ENCODE measurements at places on chromosomes 5 and 9.

DNA sequence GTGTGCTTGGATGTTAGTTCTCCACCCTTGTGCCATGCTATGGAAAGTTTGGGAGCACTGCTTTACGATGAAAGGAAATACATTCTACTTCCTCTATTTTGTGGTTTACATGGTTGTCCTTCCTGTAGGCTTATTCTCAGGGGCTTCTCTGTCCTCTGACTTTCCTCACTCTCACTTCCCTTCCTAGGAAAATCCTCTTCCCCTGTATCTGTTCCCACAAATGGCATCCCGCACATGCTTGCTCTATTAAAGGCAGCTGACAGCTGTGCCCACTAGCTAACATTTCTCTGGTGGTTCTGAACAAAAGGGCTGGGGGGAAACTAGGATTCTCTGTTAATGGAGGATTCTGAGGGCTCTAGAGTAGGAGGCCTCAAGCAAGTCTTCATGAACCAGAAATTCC lies 52.4 kb downstream of the FAM170A start:
- DNase-seq: no peak

GRCh38 chr9:127451858-127452656 lies 747 bp downstream of the LRSAM1 start:
- no peak for DNase-seq

GRCh38 chr9:76878933-76879332 lies 27.0 kb downstream of the PRUNE2 start:
- DNase-seq: no peak

- no peak for DNase-seq
These were observed 348.7 kb downstream of the MAN2A1 start for GRCh38 chr5:110038297-110038997.

DNA sequence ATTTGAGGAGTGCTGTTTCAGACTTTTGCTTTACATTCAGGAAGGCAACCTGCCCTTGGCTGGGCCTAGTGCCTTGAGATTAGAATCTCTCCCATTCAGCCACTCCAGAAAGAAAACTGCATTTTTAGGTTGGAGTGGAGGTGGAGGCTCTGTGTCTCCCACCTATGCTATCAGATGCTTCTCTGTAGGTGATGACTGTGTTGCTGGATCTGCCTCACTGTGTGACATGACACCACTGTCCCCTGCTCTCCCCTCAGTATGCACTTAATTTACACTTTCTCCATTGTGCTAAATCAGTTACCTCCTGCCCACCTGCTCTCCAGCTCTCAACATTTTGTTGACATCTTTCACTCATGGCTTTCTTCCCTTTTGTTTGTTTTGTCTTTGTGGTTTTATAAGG lies 265.8 kb downstream of the TENT4A start:
- DNase-seq: no peak

GRCh38 chr9:19656704-19657103 lies 132.1 kb downstream of the SLC24A2 start:
- DNase-seq: no peak

DNA sequence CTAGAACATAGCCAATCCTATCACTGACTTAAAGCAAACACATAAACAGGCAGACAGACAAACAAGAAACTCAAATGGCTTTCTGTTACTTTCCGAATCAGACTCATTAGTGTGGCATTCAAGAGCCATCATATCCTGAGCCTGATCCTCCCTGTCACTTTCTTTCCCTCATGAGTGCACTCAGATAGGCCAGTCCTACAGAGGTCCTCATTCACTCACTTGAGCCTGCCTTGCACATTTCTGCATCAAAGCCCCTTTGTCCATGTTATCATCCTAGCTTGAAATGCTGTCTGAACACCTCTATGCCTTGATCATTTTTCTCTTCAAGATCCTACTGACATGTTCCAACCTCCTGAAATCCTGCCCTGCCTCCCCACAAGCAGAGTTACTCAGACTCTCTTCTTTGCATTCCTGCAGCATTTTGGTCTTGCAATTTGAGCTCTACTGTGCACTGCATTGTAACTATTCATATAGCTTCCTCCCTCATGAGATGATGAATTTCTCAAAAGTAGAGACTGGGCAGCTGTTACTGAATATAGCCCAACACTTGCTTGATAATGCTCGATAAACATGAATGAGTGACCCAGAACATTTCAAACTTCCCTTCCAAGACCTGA lies 126.9 kb downstream of the PALM2AKAP2 start:
- DNase-seq: no peak

GRCh38 chr5:59416026-59416425 lies 477.5 kb downstream of the PDE4D start:
- no peak for DNase-seq

GRCh38 chr9:114385397-114386181 lies 2.2 kb downstream of the AKNA start:
- no peak for DNase-seq

DNA sequence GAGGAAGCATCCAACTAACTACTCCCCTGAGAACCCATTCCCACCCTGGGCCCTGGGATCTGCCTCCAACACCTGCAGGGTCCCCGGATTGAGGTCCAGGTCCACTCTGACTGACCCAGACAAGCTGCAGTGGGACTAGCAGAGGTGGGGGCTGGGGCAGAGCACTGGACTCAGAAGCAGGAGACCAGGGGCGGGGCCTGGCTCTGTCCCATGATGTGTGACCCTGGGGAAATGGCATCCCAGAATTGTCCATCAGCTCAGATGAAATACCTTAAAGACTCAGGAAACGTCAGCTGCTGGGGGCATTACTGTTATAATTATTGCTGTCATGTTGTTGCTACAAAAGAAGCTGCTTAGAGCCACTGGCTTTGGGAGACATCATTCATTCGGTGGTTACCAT lies 202.4 kb downstream of the C9orf50 start:
- no peak for DNase-seq

- no peak for DNase-seq
These were observed 6.2 kb downstream of the SKP2 start for GRCh38 chr5:36158144-36158543.

GRCh38 chr5:154302161-154302560 lies 111.6 kb downstream of the GALNT10 start:
- no peak for DNase-seq

GRCh38 chr5:1997640-1998347 lies 115.1 kb upstream of the IRX4 start:
- no peak for DNase-seq

GRCh38 chr5:180599981-180600553 lies 8.8 kb upstream of the SCGB3A1 start:
- no peak for DNase-seq

GRCh38 chr5:75617736-75618352 lies 6.6 kb downstream of the ANKDD1B start:
- no peak for DNase-seq

DNA sequence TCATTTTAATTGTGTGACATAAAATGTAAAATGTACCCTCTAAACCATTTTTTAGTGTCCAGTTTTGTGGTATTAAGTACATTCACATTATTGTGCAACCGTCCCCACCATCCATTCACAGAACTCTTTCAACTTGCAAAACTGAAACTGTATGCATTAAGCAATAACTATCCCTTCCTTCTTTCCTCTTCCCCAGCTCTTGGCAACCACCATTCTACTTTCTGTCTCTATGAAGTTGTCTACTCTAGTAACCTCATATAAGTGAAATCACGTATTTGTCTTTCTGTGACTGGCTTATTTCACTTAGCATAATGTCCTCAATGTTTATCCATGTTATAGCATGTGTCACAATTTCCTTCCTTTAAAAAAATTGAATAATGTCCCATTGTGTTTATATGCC lies 142.4 kb downstream of the C9orf152 start:
- no peak for DNase-seq

- no peak for DNase-seq
These were observed 26.5 kb downstream of the NANS start for GRCh38 chr9:98083061-98083501.

DNA sequence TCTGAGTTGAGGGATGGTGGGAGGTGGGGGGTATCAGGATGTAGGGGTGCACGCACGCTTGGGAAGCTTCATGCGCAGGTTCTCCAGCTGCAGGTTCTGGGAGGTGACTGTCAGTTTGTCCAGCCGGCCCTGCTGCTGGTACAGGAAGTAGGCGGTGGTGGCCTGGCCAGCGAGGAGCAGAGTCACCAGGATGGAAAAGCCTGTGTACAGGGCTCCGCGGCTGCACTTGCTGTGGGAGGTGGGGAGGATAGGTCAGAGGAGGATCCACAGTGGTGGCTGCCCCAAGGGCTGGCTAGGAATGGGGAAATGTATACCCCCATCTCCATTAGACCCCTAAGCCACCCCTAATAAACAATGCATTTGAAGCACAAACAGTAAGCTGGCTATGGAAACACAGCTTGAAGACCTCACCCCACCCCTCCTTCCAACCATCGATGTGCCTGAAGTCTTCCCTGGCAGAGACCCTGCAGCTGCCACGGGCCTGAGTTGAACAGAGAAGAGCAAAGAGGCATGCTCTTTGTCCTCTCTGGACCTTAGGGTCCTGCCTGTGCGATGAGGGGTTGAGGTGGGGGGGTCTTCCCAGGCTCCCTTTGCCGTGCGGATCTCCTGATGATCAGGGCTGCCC lies 5.5 kb downstream of the CD74 start:
- no peak for DNase-seq

DNA sequence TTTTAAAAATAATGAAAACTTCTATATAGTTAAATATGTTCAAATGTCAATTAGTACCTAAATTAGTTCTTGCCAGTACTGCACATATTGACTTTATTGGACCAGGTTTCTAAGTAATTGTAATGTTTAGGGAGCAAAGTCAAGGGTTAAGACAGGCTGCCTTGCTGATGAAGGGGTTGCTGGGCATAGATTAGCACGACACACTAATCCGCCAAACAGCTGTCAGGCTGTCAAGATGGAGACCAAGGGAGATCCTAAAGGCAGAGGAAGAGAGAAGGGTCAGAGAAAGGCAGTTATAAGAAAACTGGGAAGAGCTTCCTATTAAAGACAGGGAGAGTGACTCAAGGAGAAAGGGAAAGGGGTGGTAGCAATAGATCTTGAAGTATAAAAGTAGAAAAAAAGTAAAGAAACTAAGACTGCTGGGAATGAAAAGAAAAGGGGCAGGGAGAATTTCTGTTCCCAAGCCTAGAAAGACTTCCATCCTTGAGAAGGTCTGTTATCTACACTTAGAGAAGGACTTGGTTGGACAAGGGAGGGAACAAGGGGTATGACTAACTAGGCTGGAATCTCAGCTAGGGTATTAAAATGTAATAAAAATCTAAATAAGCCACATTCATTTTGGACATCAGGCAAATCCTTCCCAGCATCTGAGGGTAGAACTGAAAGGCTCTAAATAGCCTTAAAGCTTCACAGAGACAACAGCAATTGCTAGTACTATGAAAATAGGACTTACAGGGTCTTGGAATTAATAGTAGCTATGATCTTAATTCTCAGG lies 188.7 kb downstream of the FBXL17 start:
- peak; percentile 6 for DNase-seq

- DNase-seq: no peak
These were observed 211.5 kb downstream of the PCSK5 start for GRCh38 chr9:76101947-76102346.

DNA sequence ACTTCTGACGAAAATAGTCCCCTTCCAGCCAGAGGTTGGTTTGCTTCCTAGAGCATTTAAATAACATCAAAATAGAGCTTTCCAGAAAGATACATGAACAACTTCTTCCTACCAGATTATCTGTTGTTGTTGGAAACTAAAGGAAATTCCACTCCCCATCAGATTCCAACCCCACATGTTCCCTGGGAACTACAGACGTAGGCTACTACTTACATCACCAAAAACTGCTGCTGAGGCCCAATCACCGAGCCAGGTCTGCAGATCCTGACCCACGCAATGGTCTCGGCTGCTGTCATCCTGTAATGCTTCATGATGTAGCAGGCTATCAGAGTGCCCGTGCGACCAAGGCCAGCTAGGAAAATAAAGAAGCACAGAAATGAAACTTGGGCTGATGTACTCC lies 73.4 kb downstream of the HABP4 start:
- DNase-seq: no peak

- peak; percentile 15 for DNase-seq
These were observed 100.4 kb downstream of the TRIM36 start for GRCh38 chr5:115069087-115069968.

- DNase-seq: no peak
These were observed 21.7 kb upstream of the CMBL start for GRCh38 chr5:10329446-10329819.

DNA sequence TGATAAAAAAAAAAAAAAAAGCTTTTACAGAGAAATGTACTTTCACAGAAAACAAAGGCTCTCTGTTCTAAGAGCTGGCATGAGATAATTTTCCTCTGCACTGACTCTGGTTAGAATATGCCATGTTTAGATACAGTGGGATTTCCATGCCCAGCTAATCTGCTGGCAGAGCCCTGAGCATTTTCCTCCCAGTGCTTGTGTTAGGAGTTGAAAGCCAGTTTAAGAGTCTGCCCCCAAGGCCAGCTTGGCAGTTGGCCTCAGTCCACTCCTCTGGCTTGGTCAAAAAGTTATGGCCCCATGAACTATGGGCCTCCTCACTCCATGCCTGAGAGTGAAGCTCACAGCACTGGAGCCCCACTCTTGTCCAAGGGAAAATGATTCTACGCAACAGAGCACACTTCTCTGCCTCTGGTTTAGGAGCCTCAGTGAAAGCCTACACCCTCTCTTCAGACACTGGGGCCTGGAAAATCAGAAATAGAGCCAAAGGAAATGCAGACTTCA lies 21.9 kb downstream of the MOCS2 start:
- no peak for DNase-seq

- DNase-seq: no peak
These were observed 509.9 kb downstream of the ZNF608 start for GRCh38 chr5:124236361-124237205.

GRCh38 chr9:88173378-88173999 lies 35.2 kb upstream of the SPATA31C2 start:
- peak; percentile 48 for DNase-seq

DNA sequence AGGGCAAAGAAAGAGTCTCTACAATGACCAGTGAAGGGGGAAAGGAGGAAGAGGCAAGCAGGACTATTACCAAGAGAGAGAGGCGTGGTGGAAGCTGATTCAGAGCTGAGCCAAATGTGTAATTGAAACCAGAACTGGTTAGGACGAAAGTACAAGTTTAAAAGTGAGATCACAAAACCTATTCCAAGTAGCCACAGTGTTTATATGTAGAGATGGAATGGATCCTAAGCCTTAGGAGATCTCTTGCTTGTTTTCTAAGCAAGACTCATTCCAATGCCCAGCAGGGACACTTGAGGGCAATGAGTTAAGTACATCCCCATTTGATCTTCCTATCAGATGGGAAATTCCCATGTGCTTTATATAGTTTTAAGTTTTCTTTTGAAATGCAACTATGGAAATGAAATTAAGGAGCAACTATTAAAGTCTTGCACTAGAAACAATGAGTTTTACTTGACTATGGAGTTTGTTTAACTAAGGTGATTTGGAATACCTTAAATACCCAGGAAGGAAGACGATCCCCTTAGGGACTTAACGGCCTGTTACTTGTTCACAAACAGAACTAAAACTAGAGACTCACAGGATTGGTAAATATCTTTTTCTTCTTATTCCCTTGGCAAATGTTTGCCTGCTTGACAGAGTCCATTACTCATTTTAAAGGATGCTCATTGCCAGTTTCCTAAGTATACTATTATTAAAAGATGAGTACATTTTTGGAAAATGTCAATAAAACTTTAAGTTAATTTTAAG lies 51.1 kb upstream of the SNX2 start:
- DNase-seq: no peak

GRCh38 chr9:107312376-107313050 lies 29.4 kb downstream of the RAD23B start:
- DNase-seq: no peak

Data from epithelial cell of proximal tubule (primary cell).